ENCODE measurements at places on chromosomes 11 and 22.

- no peak for DNase-seq
Observed at GRCh38 chr22:43955883-43956782, 891 bp downstream of the SAMM50 start.

GRCh38 chr22:19761725-19762567, 1.4 kb downstream of the TBX1 start:
- DNase-seq: no peak

GRCh38 chr11:12949453-12949852, 59.7 kb upstream of the RASSF10 start:
- no peak for DNase-seq

DNA sequence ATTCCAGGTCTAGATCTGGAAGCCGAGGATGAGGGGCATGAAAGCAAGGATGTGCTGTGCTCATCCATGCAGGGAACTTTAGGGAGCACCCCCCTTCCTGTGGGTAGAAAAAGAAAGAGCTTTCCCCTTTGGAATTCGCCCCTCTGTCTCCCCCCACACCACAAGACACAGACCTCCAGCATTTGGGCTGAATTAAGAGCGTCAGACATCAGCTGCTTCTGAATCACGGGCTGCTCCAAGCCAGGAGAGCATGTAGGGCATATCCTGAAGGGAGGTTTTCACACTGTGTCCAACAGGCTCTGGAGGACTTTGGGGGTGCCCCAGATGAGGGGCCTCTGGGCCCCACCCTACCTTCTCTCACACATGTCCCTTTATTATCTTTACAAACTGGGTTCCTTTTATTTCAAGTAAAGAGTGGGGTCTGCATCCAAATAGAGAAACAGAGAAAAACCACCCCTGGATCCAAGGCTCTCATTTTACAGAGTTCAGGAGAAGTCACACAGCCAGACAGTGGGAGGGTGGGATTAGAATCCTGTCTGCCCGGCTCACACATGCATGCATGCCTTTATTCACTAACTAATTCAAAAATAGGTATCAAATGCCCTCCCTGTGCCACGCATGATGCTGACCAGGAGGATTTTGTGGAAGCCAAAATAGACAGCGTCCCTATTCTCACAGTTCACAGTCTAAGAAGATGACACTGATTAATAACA, 52.8 kb downstream of the LRRC32 start:
- DNase-seq: no peak

GRCh38 chr11:108733479-108734116, 68.7 kb downstream of the DDX10 start:
- no peak for DNase-seq

DNA sequence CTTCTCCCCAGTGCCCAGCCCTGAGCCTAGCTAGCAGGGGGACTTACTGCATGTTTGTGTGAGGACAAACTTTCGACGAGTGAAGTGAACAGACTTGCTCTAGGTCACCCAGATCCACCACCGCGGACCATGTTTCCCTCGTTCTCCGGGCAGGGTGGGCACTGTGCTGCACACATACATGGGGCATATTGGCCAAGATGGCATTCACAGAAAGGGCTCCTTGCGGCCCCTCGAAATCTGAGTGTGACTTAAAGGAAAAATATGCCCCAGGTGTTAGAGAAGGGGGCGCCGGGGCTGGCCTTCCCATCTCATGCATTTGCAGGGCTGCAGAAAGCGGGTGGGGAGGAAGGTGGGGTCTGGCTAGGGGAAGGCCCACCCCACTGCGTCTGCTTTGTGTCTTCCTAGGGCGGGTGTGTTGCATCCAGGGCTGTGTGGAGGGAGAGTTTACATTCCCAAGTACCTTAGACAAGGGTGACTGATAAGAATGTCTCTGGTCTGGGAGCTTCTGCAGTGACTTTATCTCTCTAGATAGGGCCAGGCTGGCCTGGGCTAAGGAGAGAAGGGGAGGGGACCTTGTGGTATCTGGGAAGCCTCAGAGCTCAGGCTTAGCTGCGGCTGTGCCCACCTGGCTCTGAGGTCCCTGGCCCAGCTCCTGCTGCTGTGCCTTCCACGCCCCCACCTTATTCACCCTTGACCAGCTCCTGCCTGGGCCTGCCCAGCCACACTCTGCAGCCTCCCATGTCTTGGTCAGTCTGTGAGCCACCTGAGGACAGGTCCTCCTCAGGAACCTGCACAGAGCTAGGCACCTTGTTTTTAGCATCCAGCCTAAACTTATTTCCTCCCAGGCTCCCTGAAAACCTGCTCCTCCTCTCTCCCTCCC, 45.8 kb downstream of the LRRC32 start:
- no peak for DNase-seq

DNA sequence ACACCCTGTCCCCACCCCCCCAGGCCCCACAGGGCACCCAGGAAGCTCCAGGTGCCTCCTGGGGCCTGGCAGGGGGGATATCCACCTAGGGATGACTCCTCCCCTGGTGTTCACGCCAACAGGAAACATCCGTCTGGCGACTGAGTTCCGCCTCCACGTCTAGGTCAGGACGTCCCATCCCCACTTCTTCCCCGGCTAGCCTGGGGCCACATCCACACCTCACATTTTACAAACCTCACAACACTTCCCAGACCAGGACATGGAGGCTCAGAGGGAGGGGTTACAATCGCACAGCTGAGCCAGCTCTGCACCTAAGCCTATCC, 21.0 kb downstream of the MAFF start:
- no peak for DNase-seq

DNA sequence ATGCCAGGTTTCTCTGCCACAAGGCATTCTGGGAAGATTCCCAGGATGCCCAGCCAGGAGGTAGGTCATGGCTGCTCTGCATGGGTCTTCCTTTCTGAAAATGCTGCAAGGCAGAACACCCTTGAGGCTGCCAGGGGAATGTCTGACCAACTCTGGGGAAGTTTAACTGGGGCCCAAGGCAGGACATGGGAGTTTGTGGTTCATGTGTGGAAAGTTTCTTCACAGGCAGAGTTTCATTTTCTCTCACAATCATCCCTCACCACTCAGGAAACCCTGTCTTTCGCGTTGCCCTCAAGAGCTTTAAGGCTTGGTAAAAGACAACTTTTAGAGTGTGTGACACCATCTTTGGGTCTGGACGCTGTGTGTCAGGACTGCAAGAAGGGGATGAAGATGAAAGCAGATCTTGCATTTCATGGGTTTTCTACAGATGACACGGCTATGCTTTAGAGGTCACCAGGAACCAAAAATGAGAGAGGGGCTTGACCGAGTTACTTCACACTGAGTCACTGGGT, 133.5 kb downstream of the CD44 start:
- no peak for DNase-seq

GRCh38 chr22:28171712-28172111, 252.7 kb upstream of the PITPNB start:
- no peak for DNase-seq

DNA sequence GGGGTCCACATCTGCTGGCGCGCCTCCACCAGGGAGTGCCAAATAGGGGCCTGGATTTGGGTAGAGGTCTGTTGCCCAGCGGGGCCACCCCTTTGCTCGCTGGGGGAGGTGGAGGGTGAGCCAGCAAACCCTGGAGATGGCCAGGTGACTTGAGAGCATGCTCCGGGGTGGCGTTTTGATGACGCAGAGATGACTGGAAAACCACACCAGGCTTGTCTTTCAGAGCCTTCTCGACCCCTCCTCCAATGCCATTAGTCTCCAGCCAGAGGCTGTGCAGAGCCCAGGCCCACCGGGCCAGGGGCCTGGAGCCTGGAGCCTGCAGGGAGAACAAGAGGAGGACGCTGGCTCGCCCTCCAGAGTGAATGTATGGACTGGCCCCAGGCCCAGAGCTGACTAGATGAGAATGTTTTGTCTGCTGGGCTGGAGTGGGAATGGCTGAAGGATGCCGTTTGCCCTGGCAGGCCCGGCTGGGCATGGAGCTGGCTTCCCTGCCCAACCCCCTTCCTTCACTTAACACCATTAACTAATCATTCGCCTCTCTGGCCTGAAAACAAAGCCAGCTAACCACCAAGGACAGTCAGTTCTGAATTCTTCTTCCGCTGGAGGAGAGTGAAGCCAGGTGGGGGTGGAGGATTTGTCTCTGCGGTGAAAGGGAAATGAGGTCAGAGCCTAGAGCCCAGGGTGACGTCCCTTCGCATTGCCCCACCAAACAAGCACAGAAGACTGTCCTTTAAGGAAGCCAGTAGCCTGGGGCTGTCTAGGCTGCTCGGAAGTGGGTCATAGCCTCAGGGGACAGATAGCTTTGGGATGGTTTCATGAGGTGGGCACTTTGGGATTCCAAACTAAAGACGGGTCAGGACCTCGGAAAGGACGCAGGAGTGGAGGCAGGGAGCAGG, 1.6 kb upstream of the MCAM start:
- DNase-seq: no peak

DNA sequence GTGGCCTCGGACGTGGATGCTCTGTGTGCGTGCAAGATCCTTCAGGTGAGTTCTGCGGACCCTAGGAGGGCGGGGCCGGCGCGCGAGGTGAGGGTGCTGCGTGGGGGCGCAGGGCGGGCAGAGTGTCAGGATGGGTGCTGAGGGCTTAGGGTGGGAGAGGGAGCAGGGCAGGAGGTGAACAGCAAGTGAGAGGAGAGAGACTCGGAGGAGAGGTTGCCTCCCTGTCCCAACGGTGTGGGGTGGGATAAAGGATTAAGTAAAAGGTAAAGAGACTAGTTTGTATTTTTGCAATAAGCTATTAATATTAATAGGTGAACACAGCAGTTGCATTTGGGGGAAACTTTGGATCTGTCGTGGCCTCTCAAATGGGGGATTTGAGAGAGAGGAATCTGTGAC, 451 bp downstream of the CDC45 start:
- no peak for DNase-seq

DNA sequence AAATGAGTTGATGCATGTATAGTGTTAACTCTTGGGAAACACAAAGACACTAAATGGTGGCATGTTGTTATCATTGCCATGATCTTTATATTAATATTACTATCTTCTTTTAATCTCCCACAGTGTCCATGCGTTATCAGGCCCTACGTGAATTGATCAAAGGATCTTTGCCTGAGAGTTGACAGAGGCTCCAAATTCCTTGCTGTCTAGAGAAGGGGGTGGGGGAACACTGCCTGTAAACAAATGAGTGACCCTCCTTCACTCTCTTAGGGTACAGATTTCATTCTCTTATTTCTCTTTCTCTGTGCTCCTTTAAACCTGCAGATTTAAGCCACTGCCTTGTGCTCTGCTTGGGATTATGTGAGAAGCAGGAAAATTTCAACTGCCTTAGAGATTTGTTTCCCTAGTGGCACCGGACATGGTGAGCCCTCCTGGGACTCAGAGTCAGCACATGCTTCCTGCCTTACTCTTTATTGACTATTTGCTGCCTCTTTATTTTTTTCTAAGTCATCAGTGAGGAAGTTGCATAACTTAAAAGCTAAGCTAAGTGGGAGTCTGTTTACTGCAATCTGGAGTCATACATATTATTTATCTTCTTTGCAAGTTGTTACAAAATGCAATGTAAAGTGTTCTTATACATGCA, 122.9 kb downstream of the MAML2 start:
- DNase-seq: no peak

GRCh38 chr11:94175535-94175934, 46.9 kb downstream of the PANX1 start:
- no peak for DNase-seq

GRCh38 chr11:45149483-45150056, 3.1 kb downstream of the PRDM11 start:
- DNase-seq: no peak

- DNase-seq: peak; percentile 1
Observed at GRCh38 chr11:69371731-69372588, 78.0 kb downstream of the MYEOV start.

DNA sequence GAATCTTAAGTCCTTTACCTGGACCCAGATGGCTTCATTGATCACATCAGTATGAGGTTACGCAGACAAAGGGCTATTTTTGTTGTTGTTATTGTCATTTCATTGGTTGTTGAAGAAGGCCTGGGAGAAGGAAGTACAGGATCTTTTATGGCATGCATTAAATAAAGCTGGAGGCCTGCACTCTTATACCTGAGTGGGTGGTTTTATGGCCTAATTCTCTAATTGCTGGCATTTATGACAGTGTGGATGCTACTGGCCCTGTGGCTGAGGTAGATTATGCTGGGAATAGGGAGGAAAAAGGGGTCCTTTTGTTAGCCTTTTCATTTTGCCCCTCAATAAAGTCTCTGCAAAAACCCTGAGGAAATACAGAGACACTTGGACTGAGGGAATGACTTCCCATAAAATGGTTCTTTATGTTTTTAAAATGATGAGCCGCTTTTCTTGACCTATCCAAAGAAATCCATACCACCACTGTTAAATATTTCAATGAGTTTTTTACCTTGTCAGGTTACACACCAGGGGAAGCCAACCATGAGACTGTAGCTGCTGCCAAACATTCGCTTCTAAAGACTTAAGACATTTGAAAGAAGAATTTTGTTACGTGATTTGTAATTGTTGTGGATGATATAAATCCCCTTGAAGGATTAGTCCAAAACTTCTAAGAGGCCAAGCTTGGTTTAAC, 6.8 kb downstream of the KMT2A start:
- no peak for DNase-seq

- no peak for DNase-seq
Observed at GRCh38 chr11:20008190-20008870, 151.9 kb downstream of the DBX1 start.

DNA sequence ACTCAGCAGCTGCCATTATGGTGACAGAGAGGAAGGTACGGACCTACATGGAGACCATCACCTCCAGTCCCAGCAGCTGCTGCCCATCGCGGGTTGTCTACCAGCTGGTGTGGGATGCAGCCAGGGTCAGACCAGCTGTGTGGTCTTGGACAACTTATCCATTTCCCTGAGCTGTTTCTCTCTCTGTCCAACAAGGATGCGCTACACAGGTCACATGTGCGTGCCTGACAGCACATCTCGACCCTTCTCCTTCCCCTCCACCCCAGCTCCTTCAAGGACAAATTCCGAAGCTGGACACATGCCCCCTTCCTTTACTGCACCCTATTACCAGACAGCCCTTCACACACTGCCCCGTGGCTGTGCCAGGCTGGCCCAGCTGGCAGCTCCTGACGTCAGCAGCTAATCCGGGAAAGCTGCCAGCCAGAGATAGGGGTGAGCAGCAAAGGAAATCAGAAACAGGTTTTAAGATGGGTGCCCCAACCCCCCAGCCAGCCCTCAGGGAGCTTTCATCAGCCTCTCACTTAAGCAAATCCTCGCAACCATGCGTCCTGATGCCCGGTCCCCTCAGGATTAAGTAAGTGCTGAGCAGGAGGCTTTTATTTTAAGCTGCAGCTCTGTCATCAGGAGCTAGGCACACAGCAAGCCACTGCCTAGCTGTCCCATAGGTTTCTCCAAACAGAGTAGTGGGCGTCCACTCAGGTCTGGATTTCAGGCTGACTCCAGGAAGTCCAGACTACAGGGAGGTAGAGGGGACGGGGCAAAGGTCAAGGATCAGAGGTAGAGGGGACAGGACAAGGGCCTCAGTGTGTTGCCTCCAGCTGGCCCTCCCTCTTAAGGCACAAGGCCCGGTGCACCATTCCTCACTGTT, 20.3 kb downstream of the TEF start:
- DNase-seq: no peak

- no peak for DNase-seq
Observed at GRCh38 chr11:86069408-86070101, 671 bp upstream of the PICALM start.

GRCh38 chr11:72233056-72233772, 8.6 kb downstream of the INPPL1 start:
- DNase-seq: no peak
